Thyroid gland (tissue), 4 donors: ENCODE measurements at places on chromosomes 11 and 22. TPM values are rescaled to one million over a fixed set of nuclear protein-coding genes. Genes with fewer than 3 reads are reported as not detected.

GRCh38 chr11:12051287-12051662, 42.8 kb upstream of the DKK3 start:
- no peak overlapping the region for H3K27ac ChIP-seq
- H3K27me3 ChIP-seq, result no peaks in the 10 kb centered on the region
- H3K4me3 ChIP-seq, result no peak overlapping the region

GRCh38 chr11:15927864-15928217, 428.5 kb downstream of the SOX6 start:
- no peak overlapping the region for H3K27ac ChIP-seq
- no peaks in the 10 kb centered on the region for H3K27me3 ChIP-seq
- H3K4me1 ChIP-seq, result no peaks in the 10 kb centered on the region
- no peak for DNase-seq
- no peaks in the 10 kb centered on the region for H3K36me3 ChIP-seq
- H3K4me3 ChIP-seq, result no peak overlapping the region

- H3K4me1 ChIP-seq, result no peaks in the 10 kb centered on the region
- no peak for DNase-seq
- no peaks in the 10 kb centered on the region for H3K36me3 ChIP-seq
- H3K27me3 ChIP-seq, result no peaks in the 10 kb centered on the region
Measured at GRCh38 chr11:124928942-124929665, 6.7 kb downstream of the HEPACAM start.

DNA sequence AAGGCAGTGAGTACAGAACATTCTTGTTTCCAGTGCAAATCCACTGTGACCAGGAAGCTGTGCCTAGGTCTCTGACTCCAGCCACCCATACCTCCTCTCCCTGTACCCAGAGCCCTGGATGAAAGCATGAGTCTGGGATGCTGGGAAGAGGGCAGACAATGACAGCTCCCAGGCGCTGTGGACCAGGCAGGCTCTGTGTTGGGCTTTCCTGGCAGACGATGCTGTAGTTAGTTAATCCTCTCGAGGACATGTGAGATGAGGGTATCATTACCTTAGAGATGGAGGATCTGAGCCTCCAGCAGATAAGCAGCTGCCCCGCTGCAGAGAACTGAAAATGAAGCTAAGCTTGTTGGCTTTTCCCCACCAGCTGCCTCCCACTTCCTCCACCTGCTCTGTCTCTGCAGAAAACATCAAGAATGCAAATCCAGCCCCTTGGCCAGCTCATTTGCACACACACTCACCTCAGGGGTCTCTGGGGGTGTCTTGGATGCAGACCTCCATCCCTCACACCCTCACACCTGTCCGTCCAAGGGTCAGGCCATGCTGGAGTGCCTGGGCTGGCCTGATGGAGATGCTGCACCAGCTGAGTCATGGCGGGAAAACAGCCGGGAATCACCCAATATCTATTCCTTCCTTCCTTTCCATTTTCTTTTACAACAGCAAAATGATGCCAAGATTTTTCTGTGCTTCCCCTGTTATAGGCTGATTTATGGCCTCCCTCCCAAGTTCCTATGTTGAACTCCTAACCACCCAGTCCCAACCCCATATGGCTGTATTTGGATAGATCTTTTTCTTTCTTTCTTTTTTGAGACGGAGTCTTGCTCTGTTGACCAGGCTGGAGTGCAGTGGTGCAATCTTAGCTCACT, 94.9 kb upstream of the SEPTIN5 start:
- H3K27ac ChIP-seq, result no peak overlapping the region
- peaks cover 23% of the 10 kb centered on the region for H3K4me1 ChIP-seq
- H3K36me3 ChIP-seq, result no peaks in the 10 kb centered on the region

The APOL6 gene
- total RNA-seq, result 23.8 TPM

DNA sequence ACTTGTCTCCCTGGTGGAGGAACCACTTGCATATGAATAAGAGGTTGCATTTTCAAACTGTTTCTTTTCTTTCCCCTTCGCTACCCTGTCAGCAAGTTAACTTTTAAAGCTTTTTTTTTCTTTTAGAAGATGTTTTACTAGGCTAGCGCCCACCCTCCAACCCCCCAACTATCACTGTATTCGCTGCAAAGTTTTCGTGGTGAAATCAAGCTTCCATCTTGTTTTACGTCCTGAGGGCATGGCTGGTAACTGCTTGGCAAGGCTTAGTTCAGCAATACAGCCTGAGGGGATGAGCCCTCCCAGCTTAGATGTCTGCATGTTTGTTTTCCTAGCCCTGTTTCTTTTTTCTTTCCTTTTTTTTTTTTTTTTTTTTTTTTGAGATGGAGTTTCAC, 1359.3 kb downstream of the LRRC4C start:
- no peaks in the 10 kb centered on the region for H3K27me3 ChIP-seq
- H3K36me3 ChIP-seq, result no peaks in the 10 kb centered on the region
- no peaks in the 10 kb centered on the region for H3K4me1 ChIP-seq

DNA sequence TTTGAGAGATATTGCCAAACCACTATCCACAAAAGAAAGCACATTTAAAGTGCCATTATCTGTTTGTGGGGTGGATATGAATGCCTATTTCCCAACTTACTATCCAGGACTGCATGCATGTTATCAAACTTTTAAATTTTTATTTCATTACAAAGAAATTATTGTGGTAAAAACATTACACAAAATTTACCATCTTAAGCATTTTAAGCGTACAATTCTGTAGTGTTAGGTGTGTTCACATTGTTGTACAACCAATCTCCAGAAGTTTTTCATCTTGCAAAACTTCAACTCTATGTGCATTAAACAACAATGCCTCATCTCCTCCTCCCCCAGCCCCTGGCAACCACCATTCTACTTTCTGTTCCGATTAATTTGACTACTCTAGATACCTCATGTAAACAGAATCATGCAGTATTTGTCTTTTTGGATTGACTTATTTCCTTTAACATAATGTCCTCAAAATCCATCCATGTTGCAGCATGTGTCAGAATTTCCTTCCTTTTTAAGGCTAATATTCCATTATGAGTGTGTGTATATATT, 17.6 kb upstream of the CD44 start:
- no peak overlapping the region for H3K27ac ChIP-seq
- H3K4me1 ChIP-seq, result no peaks in the 10 kb centered on the region
- H3K4me3 ChIP-seq, result no peak overlapping the region
- H3K27me3 ChIP-seq, result no peaks in the 10 kb centered on the region
- no peak for DNase-seq
- no peaks in the 10 kb centered on the region for H3K36me3 ChIP-seq

The WBP2NL gene
- total RNA-seq, result 5.1 TPM

The TSG101 gene
- total RNA-seq, result 147 TPM

DNA sequence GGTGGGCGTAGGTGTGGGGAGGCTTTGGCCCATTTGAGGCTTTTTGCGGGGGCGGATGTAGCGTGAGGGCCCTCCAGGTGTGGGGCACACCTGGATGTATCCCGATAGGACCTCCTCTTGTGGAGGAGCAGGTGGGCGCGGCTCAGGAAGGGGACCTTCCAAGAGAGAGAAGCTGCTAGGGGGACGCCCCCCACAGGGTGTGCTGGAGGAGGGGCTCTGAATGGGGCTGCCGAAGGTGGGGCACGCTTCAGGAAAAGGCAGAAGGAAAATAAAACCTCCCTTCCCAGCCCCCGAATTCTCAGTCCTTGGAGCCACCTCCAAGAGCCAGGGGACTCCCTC, 621 bp downstream of the SGSM1 start:
- H3K27ac ChIP-seq, result peak overlapping the region; percentile 84
- no peaks in the 10 kb centered on the region for H3K36me3 ChIP-seq
- DNase-seq, result no peak
- no peaks in the 10 kb centered on the region for H3K27me3 ChIP-seq
- H3K4me1 ChIP-seq, result peaks cover 6% of the 10 kb centered on the region
- H3K4me3 ChIP-seq, result peak overlapping the region; percentile 75

DNA sequence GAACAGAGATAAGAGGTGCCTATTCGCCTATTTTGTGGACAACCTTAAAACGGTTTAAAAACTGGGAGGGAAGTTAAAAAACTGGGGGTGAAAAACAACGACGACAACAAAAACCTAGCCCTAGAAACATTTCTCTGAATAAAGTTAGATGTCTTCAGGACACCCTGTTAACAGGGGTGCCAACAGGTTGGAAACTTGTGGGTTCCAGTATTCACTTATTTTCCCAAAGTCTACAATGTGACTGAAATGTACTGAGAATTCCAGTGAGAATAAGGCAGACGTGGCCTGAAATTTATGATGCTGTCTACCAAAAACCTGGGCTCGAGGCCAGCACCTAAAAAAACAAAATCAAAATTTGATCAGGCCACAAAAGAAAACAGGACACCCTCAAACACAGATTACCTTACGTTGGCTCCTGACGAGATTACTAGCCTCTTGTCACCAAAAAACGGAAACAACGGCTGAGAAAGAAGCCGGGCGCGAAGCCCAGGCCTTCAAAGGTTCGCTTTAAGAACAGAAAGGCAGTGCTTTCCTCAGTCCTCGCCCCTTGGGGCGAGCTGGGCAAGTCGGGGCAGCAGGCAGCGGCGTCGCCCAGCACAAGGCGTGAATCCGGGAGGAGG, 906 bp downstream of the CCDC90B start:
- peak overlapping the region; percentile 9 for H3K4me3 ChIP-seq
- H3K36me3 ChIP-seq, result no peaks in the 10 kb centered on the region
- DNase-seq, result no peak
- peaks cover 17% of the 10 kb centered on the region for H3K4me1 ChIP-seq
- H3K27me3 ChIP-seq, result no peaks in the 10 kb centered on the region

- H3K4me3 ChIP-seq, result no peak overlapping the region
- peaks cover 17% of the 10 kb centered on the region for H3K4me1 ChIP-seq
- no peak for DNase-seq
- no peaks in the 10 kb centered on the region for H3K36me3 ChIP-seq
Measured at GRCh38 chr11:29119116-29119515, 897.7 kb downstream of the KCNA4 start.

The OR9Q2 gene
- total RNA-seq, result not detected

DNA sequence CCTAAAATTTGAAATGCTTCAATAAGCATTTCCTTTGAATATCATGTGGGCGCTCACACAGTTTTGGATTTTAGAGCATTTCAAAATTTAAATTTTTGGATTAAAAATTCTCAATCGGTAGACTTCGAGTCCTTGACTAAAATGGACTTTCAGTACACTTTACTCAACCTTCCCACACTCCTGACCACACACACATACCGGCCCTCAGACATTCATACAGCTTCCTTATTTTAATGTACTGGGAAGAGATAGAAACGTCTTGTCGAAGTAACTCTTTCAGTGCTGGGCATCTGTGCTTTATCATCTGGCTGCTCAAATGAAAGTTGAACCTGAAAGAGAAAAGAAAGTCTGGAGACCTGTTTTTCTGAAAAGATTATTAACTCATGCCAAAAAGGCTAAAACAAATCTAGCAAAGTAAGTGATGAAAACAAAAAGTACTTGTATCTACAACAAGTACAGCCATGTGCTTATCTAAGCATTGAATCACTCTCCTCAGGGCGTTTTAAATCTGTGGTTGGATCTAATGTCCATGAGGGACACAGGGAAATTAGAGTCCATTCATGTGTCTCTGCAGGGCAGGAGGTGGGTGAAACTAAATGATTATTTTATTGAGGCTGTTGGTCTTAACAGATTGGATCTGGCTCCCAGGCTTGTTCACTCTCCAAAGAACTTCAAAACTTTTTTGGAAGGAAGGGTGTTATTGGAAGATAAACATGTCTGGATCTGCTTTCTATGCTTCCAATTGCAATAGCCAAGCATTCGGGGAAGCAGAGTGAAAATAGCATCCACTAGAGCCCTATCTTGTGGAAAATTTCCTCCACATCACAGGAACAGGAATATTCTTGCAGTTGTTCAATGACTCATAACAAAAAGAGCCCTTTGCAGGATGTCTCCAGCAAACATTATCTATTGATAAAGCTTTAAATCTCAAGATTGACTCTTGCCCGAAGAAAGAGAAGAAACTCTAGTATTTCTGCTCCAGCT, 47.0 kb downstream of the CARD18 start:
- H3K27me3 ChIP-seq, result no peaks in the 10 kb centered on the region
- no peak for DNase-seq
- H3K27ac ChIP-seq, result no peak overlapping the region
- no peaks in the 10 kb centered on the region for H3K4me1 ChIP-seq
- H3K36me3 ChIP-seq, result no peaks in the 10 kb centered on the region

The ZFP91 gene
- 63.0 TPM for total RNA-seq

DNA sequence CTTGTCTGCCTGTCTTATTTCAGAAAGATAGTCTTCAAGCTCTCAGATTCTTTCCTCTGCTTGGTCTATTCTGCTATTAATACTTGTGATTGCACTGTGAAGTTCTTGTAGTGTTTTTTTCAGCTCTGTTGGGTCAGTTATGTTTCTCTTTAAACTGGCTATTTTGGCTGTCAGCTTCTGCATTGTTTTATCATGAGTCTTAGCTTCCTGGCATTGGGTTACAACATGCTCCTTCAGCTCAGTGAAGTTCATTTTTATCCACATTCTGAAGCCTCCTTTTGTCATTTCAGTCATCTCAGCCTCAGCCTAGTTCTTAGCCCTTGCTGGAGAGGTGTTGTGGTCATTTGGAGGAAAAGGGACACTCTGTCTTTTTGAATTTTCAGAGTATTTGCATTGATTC, 15.5 kb upstream of the DEPDC7 start:
- H3K4me3 ChIP-seq, result no peak overlapping the region
- no peak overlapping the region for H3K27ac ChIP-seq
- H3K4me1 ChIP-seq, result no peaks in the 10 kb centered on the region
- no peak for DNase-seq

GRCh38 chr22:50305923-50306566, 1.4 kb downstream of the PLXNB2 start:
- peak overlapping the region; percentile 87 for H3K4me3 ChIP-seq
- H3K27me3 ChIP-seq, result no peaks in the 10 kb centered on the region
- no peaks in the 10 kb centered on the region for H3K36me3 ChIP-seq
- DNase-seq, result peak; percentile 99
- peak overlapping the region; percentile 92 for H3K27ac ChIP-seq

DNA sequence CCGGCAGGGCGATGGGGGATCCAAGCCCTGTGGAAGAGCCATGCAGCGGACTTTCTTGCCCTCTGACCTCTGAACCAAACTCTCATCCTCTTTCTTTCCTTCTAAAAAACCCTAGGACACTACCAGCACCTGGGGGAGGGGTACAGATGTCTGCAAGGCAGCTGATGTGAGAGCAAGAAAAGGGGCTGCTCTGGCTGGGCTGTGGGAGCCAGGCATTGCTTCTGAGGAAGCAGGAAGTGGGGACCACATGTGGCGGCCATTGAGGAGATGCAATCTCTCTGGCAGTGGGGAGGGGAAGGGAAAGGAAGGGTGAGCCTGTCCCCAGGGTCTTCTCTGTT, 36.0 kb downstream of the FAM83F start:
- H3K4me3 ChIP-seq, result no peak overlapping the region
- peaks cover 38% of the 10 kb centered on the region for H3K4me1 ChIP-seq
- H3K27me3 ChIP-seq, result no peaks in the 10 kb centered on the region

DNA sequence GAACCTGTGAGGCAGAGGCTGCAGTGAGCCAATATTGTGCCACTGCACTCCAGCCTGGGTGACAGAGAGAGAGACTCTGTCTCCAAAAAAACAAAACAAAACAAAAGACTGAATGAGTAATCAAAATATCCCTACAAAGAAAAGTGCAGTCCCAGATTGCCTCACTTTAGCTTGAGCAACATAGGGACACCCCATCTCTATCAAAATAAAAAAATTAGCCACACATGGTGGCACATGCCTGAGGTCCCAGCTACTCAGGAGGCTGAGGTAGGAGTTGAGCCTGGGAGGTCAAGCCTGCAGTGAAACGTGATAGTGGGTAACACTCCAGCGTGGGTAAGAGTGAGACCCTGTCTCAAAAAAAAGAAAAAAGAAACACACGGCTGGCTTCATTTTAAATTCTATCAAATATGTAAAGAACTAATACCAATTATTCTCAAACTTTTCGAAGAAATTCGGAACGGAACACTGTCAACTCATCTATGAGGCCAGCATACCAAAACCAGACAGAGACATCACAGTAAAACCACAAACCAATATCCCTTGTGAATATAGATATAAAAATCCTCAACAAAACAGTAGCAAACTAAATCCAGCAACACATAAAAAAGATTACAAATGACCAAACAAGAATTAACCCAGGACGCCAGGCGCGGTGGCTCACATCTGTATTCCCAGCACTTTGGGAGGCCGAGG, 12.9 kb downstream of the CHEK2 start:
- no peak overlapping the region for H3K27ac ChIP-seq
- no peaks in the 10 kb centered on the region for H3K36me3 ChIP-seq
- H3K4me3 ChIP-seq, result no peak overlapping the region
- H3K27me3 ChIP-seq, result no peaks in the 10 kb centered on the region
- no peaks in the 10 kb centered on the region for H3K4me1 ChIP-seq
